ENCODE measurements at places on chromosomes 3 and 15.

DNA sequence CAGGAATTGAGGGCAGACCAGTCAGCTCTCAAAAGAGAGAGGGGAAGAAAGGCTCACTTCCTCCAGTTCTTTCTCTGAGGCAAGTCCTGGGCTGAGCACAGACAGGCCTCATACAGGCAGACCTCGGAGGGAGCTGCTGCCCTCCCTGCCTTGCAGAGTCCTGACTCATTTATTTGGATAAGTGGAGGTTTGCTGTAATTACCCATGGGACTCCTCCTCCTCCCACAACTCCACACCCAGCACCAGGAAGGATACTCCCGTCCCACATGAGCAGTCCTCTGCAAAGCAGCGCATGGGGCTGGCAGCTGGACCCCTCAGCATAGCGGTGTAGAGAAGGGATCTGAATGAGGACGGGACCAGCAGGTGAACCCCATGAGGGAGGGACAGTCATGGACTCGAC is 13.4 kb upstream of the SCN10A start:
- peaks cover 6% of the 10 kb centered on the region for H3K4me1 ChIP-seq
- H3K4me3 ChIP-seq, result no peak overlapping the region
- no peak overlapping the region for H3K27ac ChIP-seq
- peak; percentile 56 for DNase-seq

DNA sequence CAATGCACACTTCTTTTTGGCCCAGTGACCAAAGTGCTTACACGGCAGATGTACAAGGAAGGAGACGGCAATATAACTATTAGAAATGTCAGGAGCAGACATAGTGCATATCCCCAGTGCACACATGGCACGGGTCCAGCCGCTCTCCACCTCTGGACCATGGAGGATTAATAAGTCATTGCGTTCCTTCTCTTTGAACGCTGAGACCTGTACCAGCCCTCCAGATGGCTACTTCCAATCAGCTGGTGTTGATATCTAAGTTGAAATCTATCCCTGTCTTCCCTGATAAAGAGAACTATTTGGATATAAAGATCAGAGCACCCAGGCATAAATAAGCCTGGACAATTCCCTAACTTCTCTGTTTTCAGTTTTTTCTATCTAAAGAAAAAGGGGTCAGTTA is 212.5 kb downstream of the CADPS start:
- no peak for DNase-seq
- H3K4me1 ChIP-seq, result no peaks in the 10 kb centered on the region
- no peaks in the 10 kb centered on the region for H3K36me3 ChIP-seq
- no peak overlapping the region for H3K4me3 ChIP-seq
- no peak overlapping the region for H3K27ac ChIP-seq

GRCh38 chr3:30649572-30650318 is 43.3 kb downstream of the TGFBR2 start:
- DNase-seq, result no peak
- H3K4me3 ChIP-seq, result no peak overlapping the region
- peaks cover 100% of the 10 kb centered on the region for H3K36me3 ChIP-seq
- H3K27ac ChIP-seq, result peak overlapping the region; percentile 52

GRCh38 chr3:93989241-93989640 is 9.3 kb downstream of the ARL13B start:
- H3K36me3 ChIP-seq, result no peaks in the 10 kb centered on the region
- no peak overlapping the region for H3K4me3 ChIP-seq
- no peak overlapping the region for H3K27ac ChIP-seq
- no peak for DNase-seq
- H3K27me3 ChIP-seq, result no peaks in the 10 kb centered on the region

DNA sequence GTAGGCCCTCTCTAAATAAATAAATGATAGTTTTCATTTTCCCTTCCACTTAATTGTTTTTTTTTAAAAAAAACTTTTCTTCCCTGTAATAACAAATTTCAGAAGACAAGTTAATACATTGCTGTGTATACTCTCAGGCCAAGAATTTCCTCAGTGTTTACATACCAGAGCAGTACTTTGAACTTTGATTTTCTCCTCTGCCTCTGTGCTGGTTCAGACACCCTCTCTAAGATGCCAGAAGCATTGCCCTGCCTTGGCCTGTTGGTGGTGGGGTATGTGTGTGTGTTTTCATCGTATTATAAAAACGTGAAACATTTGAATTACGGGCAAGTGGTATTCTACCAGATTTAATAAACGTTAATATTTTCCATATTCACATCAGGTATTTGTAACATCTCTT is 70.1 kb downstream of the SMAD3 start:
- H3K4me3 ChIP-seq, result no peak overlapping the region
- no peak overlapping the region for H3K27ac ChIP-seq
- no peak for DNase-seq
- H3K36me3 ChIP-seq, result peaks cover 6% of the 10 kb centered on the region
- H3K27me3 ChIP-seq, result no peaks in the 10 kb centered on the region
- peaks cover 26% of the 10 kb centered on the region for H3K4me1 ChIP-seq

DNA sequence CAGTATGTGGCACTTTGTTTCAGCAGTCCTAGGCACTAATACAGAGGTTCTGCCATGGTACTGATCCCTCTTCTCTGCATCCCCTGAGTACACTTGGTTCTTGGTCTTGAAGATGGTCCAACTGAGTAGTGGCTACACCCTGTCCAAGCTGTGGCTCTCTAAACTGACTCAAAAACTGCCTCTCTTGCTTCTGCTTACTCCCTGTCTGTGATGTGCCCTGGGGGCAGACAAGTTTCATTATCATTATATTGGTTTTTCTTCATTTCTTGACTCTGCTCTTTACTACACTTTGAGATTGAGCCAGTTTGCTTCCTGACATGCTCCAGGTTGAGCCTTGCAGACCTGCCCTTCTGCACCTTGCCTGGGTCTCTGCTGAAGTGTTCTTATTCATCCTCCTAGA is 18.9 kb upstream of the ST3GAL6 start:
- DNase-seq, result no peak
- no peaks in the 10 kb centered on the region for H3K36me3 ChIP-seq
- H3K4me3 ChIP-seq, result no peak overlapping the region
- no peaks in the 10 kb centered on the region for H3K27me3 ChIP-seq

GRCh38 chr15:97967881-97968280 is 7.4 kb downstream of the ARRDC4 start:
- H3K27ac ChIP-seq, result no peak overlapping the region
- H3K36me3 ChIP-seq, result peaks cover 58% of the 10 kb centered on the region
- H3K4me3 ChIP-seq, result no peak overlapping the region
- no peaks in the 10 kb centered on the region for H3K27me3 ChIP-seq
- H3K4me1 ChIP-seq, result peaks cover 28% of the 10 kb centered on the region

GRCh38 chr3:131973731-131974130 is 61.1 kb downstream of the CPNE4 start:
- DNase-seq, result no peak
- no peak overlapping the region for H3K4me3 ChIP-seq
- H3K27ac ChIP-seq, result no peak overlapping the region
- no peaks in the 10 kb centered on the region for H3K36me3 ChIP-seq
- H3K4me1 ChIP-seq, result no peaks in the 10 kb centered on the region
- H3K27me3 ChIP-seq, result no peaks in the 10 kb centered on the region

- peaks cover 56% of the 10 kb centered on the region for H3K4me1 ChIP-seq
- peak overlapping the region; percentile 95 for H3K27ac ChIP-seq
- no peaks in the 10 kb centered on the region for H3K36me3 ChIP-seq
- H3K4me3 ChIP-seq, result no peak overlapping the region
- H3K27me3 ChIP-seq, result no peaks in the 10 kb centered on the region
Observed at GRCh38 chr3:62605413-62606068, 232.2 kb upstream of the FEZF2 start.

DNA sequence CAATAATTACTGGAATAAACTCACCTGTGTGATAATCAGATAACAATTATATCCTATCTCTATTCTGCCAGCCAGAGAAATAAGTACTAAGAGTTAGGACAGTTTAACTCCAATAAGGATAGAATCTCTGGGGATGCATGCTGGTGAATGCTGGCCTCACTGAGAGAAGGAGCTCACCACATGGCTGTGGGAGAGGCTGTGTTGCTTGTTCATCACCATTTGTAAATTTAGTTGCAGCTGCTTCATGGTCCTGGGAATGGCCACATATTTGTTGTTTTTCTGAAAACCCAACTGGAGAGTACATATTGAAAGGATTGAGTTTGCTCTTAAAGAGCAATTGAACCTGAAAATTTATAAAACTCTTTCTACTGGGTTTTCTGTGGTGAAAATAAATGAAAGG is 207.3 kb downstream of the NECTIN3 start:
- peaks cover 6% of the 10 kb centered on the region for H3K4me1 ChIP-seq
- H3K4me3 ChIP-seq, result no peak overlapping the region
- H3K27ac ChIP-seq, result no peak overlapping the region
- no peaks in the 10 kb centered on the region for H3K27me3 ChIP-seq
- no peak for DNase-seq

GRCh38 chr3:126127904-126128303 is 44.0 kb upstream of the SLC41A3 start:
- peaks cover 21% of the 10 kb centered on the region for H3K27me3 ChIP-seq
- H3K27ac ChIP-seq, result no peak overlapping the region
- H3K4me3 ChIP-seq, result no peak overlapping the region
- DNase-seq, result no peak
- H3K4me1 ChIP-seq, result peaks cover 11% of the 10 kb centered on the region

- DNase-seq, result no peak
- H3K4me1 ChIP-seq, result peaks cover 3% of the 10 kb centered on the region
- H3K27me3 ChIP-seq, result no peaks in the 10 kb centered on the region
- H3K27ac ChIP-seq, result no peak overlapping the region
- no peaks in the 10 kb centered on the region for H3K36me3 ChIP-seq
- no peak overlapping the region for H3K4me3 ChIP-seq
Observed at GRCh38 chr15:40826423-40827075, 2.0 kb downstream of the PPP1R14D start.

DNA sequence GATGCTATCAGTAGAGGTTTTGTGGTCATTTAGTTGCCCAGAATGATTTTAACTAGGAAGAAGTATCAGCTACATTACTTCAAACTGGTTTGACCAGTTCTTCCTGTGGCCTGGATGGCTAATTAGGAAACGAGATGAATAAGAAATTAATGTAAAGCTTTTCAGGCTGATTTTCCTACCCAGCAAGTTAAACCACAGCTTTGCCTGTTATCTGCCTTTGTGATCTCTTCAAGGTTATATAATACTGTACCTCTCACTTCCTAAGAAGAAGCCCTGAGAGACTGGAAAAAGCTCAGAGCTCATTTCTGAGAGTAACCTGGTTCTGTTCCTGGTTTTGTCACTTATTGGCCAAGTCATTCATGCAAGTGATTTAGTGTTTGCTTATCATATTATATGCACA is 782.2 kb upstream of the GOLIM4 start:
- no peak overlapping the region for H3K27ac ChIP-seq
- H3K4me3 ChIP-seq, result no peak overlapping the region
- no peak for DNase-seq
- no peaks in the 10 kb centered on the region for H3K36me3 ChIP-seq
- H3K4me1 ChIP-seq, result no peaks in the 10 kb centered on the region

DNA sequence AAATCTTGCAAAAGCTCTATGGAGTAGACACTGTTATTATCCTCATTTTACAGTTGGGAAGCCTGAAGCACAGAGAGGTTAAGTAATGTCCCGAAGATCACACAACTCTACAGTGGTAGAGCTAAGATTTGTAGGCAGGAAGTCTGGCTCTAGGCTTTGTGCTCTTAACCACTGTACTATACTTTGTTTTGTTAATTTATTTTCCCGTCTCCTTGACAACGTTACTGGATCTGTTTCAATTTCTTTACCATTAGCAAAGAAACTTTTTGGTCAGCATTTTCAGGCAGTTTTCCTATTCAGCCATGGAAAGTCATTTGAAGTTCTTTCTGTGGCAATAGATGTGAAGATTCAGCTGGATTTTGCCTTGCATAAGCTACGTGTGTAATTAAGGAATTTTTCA is 51.7 kb downstream of the OTOL1 start:
- DNase-seq, result no peak
- no peaks in the 10 kb centered on the region for H3K4me1 ChIP-seq
- no peak overlapping the region for H3K27ac ChIP-seq
- no peaks in the 10 kb centered on the region for H3K27me3 ChIP-seq
- H3K36me3 ChIP-seq, result no peaks in the 10 kb centered on the region

- H3K4me1 ChIP-seq, result no peaks in the 10 kb centered on the region
- H3K36me3 ChIP-seq, result peaks cover 4% of the 10 kb centered on the region
- no peak overlapping the region for H3K4me3 ChIP-seq
- no peak overlapping the region for H3K27ac ChIP-seq
Observed at GRCh38 chr3:76403556-76403955, 618.2 kb upstream of the ZNF717 start.

GRCh38 chr15:85963262-85963760 is 116.4 kb upstream of the AGBL1 start:
- no peak for DNase-seq
- no peaks in the 10 kb centered on the region for H3K36me3 ChIP-seq
- H3K27me3 ChIP-seq, result peaks cover 50% of the 10 kb centered on the region
- no peak overlapping the region for H3K4me3 ChIP-seq

- no peaks in the 10 kb centered on the region for H3K36me3 ChIP-seq
- DNase-seq, result no peak
- H3K27me3 ChIP-seq, result no peaks in the 10 kb centered on the region
- H3K27ac ChIP-seq, result no peak overlapping the region
- no peak overlapping the region for H3K4me3 ChIP-seq
- H3K4me1 ChIP-seq, result peaks cover 20% of the 10 kb centered on the region
Observed at GRCh38 chr3:43753741-43754715, 63.3 kb downstream of the ABHD5 start.

DNA sequence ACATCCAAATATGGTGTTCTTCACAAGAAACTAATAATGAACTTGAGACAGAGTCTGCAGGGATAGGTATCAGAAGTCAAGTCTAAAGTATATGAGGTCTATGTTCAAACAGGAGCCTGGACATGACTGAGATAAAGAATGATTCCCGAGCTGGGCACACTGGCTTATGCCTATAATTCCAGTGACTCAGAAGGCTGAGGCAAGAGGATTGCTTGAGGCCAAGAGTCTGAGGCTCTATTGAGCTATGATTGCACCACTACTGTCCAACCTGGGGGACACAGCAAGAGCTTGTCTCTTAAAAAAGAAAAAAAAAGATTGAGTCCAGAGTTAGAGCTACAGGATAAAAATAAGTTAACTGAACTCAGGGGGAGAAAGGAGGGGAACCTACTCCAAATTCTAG is 246.5 kb downstream of the LRRN1 start:
- peak; percentile 5 for DNase-seq
- no peaks in the 10 kb centered on the region for H3K36me3 ChIP-seq
- H3K4me1 ChIP-seq, result no peaks in the 10 kb centered on the region
- no peak overlapping the region for H3K4me3 ChIP-seq

DNA sequence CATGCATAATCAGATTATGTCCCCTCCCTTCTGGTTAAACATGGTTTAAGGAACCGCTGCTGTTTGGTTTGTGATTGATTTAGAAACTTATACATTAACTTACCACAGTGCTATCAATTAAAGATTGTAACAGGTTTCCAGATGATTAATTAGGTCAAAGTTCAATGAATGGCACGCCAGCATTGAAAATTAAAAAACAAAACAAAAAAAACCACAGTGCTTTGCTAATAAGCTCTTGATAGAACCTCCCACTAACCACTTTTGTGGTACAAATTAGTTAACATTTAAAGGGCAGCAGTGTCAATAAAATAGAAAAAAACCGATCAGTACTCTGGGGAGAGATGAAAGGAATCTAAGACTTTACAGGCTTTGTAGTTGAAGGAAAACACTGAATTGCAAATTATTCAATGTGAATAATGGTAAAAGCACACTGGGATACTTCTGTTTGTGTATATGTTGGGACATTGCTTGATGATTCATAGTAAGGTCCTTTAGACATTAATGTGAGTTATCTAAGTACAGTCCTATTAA is 7.6 kb upstream of the C3orf38 start:
- H3K27me3 ChIP-seq, result no peaks in the 10 kb centered on the region
- no peak overlapping the region for H3K4me3 ChIP-seq
- peak overlapping the region; percentile 39 for H3K27ac ChIP-seq
- DNase-seq, result peak; percentile 36
